ENCODE measurements at places on chromosomes 2 and 18.

DNA sequence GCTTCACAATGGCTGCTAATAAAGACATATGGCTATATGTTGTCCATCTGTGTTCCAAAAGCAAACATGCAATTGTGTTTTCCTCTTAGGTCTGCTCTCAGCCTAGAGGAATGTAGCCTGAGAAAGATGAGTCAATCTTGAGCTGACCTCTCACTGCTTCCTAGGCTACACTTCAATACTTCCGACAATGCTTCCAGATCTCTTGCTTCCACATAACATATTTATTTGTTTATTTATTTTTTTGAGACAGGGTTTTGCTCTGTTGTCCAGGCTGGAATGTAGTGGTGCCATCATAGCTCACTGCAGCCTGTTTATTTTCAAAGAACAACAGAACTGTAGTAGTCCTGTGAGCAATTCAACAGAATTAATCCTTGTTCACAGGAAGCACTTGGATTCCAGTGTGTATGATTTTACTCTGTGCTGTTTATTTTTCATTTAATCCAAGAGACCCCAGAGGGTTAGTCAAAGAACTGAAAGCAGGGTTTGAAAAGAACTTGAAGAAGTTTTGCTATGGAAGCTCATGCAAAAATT is 437.9 kb downstream of the TXNL1 start:
- DNase-seq: no peak

- no peak for DNase-seq
Measured at GRCh38 chr2:68771211-68771751, 36.7 kb downstream of the ARHGAP25 start.

DNA sequence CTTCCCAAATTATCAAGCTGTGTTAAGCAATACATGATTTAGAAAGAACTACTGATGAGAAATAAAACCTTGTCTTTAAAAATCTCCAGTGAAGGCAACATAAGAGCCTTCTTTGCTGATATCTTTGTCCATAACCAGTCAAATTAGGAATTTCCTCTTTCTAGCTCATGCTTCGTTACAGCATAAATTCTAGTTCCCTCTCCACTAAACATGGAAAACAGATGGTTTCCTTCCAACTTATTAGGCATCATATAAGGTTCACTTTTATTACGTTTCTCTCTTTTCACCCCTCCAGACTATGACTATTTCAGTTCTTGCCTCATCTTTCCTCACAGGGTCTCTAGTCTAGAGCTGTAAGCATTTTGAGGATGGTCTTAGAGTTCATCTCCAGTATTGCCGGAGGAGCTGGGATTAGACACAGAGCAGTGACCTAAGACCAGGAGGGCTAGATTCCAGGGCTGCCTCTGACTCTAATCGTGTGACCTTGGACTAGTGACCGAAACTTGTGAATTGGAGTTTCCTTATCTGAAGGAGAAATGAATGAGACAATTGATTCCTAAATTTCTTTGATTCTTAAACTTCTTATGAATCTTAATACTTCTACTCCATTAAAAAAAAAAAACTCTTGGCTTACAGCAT is 195.5 kb upstream of the APCDD1 start:
- DNase-seq: no peak

DNA sequence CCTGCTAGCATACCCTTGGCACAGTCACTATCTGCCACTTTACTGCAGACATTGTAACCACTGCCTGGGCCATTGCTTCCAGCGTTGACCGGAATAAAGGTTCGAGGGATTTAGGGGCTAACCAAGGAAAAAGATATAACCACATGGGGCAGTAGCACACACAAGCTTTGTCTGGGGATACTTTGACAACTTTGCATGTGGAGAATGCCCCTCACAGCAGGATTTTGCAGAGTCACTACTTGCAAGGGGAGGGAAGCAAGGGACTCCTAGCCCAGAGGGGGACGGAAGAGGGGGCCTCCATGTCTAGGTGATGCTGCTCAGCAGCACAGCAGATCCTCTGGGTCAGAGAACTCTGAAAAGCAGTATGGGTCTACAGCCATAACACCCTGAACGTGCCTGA is 138.7 kb downstream of the SPP2 start:
- DNase-seq: no peak

GRCh38 chr18:63366213-63367052 is 573 bp downstream of the KDSR start:
- DNase-seq: peak; percentile 14

DNA sequence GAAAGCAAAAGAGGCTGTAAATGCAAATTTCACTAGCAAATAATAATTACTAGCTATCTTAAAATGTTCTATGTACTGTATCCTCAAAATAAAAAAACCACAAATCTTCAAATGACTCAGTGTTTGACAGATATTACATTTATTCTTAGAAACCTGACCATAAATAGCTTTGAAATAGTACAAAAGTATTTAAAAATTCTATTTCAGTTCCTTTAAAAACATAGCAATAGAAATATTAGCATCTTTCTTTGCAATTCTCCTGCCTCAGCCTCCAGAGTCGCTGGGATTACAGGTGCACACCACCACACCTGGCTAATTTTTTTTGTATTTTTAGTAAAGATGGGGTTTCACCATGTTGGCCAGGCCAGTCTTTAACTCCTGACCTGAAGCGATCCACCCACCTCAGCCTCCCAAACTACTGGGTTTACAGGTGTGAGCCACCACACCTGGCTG is 50.6 kb downstream of the MSH6 start:
- no peak for DNase-seq

DNA sequence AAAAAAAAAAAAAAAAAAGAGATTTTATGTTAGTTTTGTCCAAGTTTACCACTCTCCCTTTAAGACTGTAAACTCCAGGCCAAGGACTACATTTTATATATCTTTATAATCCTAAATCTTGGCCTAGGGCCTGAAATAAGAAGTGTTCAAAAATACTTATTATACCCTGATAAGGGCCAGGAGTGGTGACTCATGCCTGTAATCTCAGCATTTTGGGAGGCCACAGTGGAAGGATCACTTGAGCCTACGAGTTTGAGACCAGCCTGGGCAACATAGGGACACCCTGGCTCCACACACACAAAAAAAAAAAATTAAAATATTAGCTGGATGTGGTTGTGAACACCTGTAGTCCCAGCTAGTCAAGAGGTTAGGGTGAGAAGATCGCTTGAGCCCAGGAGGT is 12.7 kb downstream of the TRIP12 start:
- no peak for DNase-seq

GRCh38 chr18:46401486-46402070 is 255.4 kb downstream of the LOXHD1 start:
- no peak for DNase-seq

- no peak for DNase-seq
Measured at GRCh38 chr2:168793596-168793995, 8.8 kb upstream of the NOSTRIN start.

- no peak for DNase-seq
Measured at GRCh38 chr2:196233021-196233804, 61.8 kb upstream of the STK17B start.

DNA sequence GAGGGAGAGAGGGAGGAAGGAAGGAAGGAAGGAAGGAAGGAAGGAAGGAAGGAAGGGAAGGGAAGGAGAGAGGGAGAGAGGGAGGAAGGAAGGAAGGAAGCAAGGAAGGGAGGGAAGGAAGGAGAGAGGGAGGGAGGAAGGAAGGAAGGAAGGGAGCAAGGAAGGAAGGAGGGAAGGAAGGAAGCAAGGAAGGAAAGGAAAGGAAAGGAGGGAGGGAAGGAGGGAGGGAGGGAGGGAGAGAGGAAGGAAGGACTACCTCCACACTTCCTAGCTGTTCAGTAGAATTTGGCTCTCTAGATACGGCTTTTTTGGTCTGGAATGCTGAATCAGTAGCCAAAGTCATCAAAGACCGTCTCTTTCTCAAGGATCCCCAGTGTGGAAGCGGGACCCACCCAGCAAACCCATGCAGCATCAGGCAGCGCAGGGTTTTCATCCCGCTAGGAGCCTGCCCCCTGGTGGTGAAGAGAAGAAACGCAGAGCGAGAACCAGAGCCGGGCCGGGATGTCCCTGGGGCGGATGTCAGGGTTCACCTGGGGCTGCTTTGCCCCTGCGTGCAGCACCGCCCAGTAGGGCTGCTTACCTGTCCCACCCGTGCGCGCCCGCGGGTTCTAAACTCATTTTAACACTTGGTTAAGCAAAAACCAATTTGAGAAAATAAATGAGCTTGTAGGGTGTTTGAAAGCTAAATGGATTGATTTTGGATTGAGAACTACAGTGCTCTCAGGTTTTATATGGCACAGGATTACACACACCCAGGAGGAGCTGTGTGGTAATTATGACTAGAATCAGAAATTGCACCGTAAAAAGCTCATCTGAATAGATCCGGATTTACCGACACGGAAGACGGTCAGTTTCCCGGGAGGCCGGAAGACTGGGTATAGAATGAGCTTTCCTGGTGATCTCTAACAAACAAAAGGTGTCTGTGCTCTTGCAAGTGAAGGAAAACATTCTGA is 48.1 kb upstream of the ARL4C start:
- peak; percentile 52 for DNase-seq

DNA sequence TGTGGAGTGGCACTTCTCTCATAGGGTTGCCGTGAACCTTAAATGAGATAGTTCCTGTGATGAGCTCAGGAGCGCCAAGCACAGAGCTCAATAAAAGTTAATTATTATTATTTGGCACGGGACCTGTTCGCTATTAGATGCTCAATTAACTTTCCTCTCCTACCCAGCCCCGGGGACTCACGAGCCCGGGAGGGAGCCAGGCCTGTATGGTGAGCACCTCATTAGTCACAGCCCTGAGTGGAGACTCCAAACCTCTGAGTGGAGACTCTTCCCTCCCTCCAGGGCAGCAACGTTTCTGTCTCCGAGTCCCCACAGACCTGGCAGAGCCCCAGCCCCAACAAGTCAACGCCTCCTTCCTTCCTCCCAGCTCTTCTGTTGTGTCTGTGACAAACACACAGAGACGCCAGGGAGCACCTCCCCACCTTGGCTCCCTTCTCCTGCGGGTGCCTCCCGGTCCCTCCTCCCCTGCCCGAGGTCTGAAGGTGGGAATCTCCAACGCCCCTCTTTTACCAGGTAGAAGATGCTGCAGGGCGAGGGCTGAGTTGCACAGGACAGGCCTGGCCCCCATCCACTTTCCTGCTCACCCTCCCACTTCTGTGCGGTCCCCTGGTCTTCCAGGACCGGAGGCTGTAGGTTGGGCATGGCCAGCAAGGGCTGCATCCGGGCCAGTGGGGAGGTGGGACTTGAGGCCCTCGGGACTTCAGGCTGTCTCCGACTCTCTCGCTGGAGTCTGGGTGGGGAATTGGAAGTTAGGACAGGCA is 52.7 kb upstream of the ODC1 start:
- no peak for DNase-seq

DNA sequence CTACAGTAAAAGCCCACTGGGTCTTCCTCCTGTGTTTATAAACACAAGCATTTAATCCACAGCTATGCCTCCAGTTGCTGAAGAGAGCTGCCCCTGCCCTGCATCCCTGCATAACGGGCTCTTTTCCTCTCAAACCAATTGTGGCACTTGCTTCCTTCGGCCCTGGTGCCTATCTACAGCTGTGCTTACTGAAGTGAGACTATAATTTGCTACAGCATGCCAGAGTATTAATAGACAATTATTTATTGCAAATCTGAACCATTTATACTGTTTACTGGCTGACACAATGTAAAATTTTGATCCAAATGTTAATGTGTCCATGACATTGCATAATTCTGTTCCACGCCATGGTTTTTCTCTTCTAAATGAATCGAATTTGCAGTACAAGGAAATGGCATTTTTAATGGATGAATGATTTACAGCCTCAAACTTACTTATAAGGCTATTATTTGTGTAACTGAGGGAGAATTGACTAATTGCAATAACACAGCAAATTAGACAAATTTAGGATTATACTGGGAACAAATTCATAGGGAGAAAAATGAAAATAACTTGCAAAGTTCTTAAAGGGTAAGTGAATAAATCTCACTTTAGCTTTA is 457.0 kb upstream of the HNRNPA3 start:
- DNase-seq: no peak

DNA sequence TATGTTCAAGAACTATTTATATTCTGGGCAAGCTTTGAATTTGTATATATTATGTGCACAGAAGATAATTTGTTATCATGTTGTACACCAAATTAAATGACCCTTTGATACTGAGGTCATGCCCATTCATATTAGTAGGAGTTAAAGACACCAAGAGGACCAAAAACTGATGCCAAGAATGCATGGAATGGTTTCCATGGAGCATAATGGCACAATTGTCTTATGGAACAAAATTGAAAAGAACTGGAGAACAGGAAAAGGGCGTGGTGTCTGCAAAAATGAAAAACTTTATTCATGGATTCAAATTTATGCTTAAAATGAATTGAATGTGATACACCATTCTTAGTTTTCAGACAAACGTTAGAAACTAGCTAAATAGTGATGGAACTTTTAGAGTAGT is 24.1 kb upstream of the RBMS1 start:
- no peak for DNase-seq

- no peak for DNase-seq
Measured at GRCh38 chr2:118061135-118061955, 26.9 kb upstream of the INSIG2 start.

- DNase-seq: no peak
Measured at GRCh38 chr18:59012815-59013705, 126.6 kb upstream of the SEC11C start.

- no peak for DNase-seq
Measured at GRCh38 chr18:8625461-8626092, 16.3 kb downstream of the RAB12 start.

- DNase-seq: no peak
Measured at GRCh38 chr2:238848691-238848975, 748 bp downstream of the TWIST2 start.

DNA sequence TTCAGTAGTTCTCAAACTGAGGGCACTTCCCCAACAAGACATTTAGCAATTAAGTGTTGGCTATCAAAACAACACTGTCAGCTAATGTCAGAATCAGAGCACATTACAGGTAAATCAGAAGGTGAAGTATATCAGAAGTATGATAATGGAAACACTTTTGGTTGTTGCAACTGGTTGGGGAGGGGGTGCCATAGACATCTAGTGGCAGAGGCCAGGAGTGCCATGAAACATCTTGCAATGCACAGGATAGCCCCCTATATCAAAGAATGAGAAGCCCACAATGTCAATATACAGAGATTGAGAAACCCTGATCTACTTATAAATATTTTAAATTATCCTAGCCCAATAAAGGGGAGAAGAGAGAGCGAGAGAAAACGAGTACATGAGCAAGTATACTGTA is 4.9 kb upstream of the XPO1 start:
- DNase-seq: no peak

- DNase-seq: no peak
Measured at GRCh38 chr2:130834931-130835765, 1.6 kb upstream of the ARHGEF4 start.

DNA sequence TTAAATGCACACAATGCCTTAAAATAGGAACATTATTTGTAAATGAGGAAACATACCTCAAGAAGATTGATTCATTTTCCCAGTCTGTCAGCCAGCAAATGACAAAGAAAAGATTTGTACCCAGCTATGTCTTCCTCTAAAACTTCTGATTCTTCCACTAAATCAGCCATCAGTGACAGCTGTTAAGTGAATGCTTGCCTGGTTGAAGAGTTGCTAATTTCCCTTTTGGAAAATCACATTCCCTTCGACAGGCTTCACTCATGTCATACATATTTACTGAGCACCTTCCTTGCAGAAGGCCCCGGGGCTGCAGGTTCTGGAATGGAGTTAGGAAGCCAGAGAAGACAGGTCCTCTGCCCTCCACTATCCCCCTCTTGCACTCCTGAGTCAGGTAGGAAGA is 112.0 kb upstream of the SLC66A3 start:
- DNase-seq: no peak
